ENCODE measurements at places on chromosomes 7 and 10.

- peak; percentile 84 for DNase-seq
Observed at GRCh38 chr7:99375070-99375807, 709 bp downstream of the ARPC1B start.

DNA sequence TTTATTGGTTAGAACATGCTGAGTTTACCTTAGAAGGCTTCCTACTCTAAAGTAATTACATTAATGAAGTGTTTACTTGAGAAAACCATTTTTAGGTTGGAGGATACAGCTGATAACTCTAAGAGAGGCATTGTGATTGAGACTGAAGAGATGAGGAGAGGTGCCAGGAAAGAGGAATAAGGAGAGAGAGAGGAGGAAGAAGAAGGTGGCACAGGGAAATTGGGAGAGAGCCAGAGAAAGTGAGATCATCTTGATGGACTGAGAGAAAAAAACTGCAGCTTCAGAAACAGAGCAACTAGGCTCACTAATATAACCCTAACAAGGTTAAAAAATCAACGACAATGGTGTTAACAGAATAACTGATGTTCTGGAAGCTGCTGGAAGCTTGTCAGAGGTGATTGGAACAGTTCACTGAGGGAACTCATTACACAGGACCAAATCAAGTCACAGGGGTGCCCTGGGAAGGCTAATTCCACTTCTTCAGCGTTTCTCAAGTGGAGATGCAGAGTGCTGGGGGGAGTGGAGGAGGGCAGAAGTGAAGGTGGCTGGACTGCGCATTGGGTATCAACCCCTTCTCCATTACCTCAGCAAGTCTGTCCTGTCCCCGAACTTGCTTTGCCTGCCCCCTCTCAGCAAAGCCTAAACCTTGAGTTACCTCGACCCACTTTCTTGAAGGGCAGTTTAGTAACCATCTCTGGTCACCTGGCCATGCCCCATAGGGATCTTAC is 6.9 kb upstream of the SORBS1 start:
- DNase-seq: no peak

- no peak for DNase-seq
Observed at GRCh38 chr10:22624287-22624738, 90.1 kb downstream of the PIP4K2A start.

- DNase-seq: no peak
Observed at GRCh38 chr7:45126920-45127319, 15.4 kb upstream of the TBRG4 start.

DNA sequence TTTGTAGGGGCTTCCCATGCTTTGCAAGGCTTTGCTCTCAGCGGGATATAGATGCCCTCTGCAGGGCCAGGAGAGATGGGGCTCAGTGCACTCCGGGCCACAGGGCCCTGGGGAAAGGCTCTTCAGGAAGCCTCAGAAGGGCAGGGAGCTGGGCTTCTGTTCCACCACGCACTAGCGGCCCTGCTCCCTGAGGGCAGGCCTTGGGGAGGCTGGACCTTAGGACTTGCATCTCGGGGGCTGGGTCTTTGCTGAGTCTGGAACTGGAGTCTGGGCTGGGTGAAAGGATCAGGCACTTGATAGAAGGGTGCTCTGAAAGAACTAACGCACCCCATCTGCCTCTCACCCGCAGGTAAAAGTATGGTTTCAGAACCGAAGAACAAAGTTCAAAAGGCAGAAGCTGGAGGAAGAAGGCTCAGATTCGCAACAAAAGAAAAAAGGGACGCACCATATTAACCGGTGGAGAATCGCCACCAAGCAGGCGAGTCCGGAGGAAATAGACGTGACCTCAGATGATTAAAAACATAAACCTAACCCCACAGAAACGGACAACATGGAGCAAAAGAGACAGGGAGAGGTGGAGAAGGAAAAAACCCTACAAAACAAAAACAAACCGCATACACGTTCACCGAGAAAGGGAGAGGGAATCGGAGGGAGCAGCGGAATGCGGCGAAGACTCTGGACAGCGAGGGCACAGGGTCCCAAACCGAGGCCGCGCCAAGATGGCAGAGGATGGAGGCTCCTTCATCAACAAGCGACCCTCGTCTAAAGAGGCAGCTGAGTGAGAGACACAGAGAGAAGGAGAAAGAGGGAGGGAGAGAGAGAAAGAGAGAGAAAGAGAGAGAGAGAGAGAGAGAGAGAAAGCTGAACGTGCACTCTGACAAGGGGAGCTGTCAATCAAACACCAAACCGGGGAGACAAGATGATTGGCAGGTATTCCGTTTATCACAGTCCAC is 5.4 kb downstream of the EMX2 start:
- DNase-seq: no peak

DNA sequence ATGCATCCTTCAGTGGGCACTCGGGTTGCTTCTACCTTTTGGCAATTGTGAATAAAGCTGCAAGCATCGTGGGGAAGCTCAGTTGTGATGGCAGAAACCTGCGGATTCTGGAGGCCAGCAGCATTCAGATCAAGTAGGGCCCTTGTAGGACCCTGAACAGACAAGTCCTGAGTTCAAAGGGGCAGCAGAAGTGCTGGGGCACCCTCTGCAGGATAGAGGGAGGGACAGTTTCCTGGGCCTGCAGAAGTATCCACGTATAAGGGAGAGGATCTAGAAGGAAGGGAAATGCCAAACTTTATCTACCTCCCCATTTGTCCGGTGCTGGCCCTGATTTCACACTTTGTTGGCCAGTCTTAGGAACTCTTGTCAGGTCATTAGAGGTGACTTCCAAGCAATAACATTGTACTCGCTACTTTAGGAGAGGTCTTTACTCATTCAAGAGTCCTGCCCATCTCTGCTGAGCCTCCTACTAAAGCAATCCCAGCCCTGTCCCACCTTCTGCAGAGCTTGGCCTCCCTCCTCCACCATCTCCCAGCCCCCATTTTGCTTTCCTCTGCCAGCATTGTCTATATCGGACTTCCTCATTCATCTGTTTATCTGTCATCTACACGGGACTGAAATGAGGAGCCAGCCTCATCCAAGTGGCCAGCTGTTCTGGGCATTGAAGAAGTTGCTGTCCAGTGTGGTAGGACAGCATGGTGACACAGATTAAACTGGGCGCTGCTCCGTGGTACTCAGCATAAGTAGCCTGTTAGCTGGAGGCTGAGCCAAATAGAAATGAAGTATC is 26.6 kb upstream of the R3HCC1L start:
- DNase-seq: no peak
